Psoas muscle (tissue), 8 donors: ENCODE measurements at places on chromosomes 11 and 22. TPM values are rescaled to one million over a fixed set of nuclear protein-coding genes. Genes with fewer than 3 reads are reported as not detected.

DNA sequence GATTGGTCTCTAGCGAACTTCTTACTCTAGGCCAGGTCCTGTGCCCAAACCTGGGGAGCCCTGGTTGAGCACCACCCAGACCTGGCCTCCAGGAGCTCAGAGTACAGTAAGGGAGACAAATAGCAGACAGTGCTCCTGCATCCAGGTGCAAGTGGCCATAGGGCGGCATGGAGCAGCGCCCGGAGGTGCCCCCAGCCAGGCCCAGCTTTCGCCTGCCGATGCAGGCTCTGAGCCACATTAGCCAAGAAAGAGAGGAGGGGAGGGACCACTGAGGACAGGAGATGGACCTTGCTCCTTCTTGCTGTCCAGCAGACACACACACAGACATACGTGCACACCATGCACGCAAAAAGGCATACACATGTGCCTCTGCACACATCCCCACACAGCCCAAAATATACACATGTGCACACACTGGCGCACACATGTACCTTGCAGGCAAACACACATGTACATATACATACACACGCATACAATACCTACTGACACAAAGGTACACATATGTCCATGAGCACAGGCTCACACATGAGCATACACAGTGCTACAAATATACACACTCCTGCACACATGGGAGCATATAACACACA is 68.7 kb upstream of the FGF3 start:
- peak; percentile 36 for DNase-seq

DNA sequence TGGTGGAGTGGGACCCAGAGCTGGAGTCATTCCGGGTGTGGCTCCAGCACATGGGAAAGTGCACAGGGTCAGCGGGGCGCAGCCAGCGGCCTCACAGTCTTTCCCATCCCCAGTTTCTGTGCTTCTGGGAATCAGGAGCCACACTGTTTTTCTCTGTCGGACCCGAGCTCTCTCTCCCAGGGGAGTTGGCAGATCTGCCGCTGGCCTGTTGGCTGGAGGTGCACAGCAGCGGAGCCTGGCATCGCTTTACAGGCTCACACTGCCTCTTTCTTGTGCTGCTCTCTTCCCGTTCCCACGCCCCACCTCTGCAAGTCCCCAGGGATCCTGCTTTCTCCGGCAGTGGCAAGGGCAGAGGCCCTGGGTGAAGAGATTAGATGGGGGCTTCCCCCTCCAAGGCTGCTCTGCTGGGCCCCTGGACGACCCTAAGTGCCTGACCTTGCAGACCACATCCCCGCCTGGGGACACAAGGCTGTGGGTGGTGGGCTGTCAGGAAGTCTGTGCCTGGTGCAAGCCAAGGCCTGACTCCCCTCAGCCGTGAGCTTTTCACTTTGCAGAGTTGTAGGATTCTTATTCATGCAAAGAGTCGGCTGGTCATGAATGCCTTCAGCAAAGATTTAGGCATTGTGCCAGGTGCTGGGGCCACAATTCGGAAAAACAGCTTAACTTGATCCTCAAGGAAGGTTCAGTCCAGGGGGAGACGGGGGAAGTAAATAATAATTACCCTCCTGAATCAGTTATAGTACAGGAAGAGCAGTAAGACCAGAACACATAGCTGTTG is 116.3 kb downstream of the TIMP3 start:
- DNase-seq, result no peak

- DNase-seq, result no peak
Measured at GRCh38 chr22:22746061-22746962, 101.9 kb downstream of the GGTLC2 start.

- no peak for DNase-seq
Measured at GRCh38 chr22:47260551-47260950, 498.1 kb downstream of the TBC1D22A start.

GRCh38 chr11:128902515-128903066 is 11.4 kb downstream of the KCNJ5 start:
- DNase-seq, result no peak

DNA sequence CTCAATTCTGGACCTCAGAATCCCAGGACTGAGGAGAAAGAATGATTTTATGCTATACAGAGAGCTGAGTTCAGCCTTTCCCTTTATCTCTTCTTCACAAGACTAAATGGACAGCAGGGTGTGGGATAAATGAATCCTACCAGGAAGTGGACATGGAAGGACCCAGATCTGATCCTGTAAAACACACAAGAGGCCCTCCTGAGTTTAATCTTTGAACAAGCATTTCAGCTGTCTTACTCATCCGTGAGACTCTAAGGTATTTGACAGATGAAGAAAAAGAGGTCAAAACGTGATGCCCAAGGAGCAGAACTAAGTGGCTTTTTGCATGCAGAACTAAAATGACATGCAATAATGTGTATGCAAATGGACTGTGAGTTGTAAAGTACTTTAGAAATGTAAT is 511.3 kb downstream of the DLG2 start:
- DNase-seq, result no peak

DNA sequence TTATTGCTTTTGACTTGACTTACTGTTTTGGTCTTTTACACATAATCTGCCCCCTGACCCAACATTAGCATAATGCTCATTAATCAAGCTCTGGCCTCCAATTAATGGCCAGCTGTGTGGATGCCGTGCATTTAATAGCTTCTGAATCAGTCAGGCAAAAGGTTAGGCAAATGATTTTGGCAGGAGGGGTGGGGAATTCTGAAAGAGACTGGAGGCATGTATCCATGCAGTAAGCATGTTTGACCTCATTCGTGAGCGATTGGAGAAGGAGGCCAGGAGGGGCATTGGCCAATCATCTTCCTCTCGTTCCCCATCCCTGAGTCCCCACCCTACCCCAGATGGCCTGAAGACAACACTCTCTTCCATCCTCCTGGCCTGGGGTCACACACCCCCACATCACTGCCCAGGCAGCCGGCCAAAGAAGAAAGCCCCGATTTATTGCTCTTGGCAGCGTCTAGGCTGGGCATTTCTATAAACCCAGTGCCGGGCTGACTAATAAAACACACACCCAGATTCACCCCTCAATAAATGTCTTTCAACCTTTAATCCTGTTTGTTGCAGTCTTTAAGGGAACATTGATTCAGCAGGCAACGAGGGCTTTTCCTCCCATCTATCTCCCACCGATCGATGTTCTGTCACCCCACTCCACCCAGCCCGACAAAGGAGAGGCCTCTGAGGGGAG is 150.0 kb downstream of the OPCML start:
- no peak for DNase-seq

The MS4A4E gene
- 1.6 TPM for total RNA-seq

The OR10G4 gene
- total RNA-seq, result not detected

The RTN4R gene
- total RNA-seq, result 0.44 TPM

The DEPDC7 gene
- 2.0 TPM for total RNA-seq

The RAG2 gene
- total RNA-seq, result not detected

The WNT11 gene
- total RNA-seq, result 7.1 TPM
